Pons (tissue), 1 donor: ENCODE measurements at places on chromosomes 3 and 15.

GRCh38 chr3:122754929-122755328 lies 38.7 kb downstream of the HSPBAP1 start:
- peak; percentile 28 for DNase-seq

- no peak for DNase-seq
These were observed 1.7 kb downstream of the SYNM start for GRCh38 chr15:99106417-99107220.

GRCh38 chr3:87359826-87360225 lies 83.4 kb upstream of the POU1F1 start:
- DNase-seq = peak; percentile 6

DNA sequence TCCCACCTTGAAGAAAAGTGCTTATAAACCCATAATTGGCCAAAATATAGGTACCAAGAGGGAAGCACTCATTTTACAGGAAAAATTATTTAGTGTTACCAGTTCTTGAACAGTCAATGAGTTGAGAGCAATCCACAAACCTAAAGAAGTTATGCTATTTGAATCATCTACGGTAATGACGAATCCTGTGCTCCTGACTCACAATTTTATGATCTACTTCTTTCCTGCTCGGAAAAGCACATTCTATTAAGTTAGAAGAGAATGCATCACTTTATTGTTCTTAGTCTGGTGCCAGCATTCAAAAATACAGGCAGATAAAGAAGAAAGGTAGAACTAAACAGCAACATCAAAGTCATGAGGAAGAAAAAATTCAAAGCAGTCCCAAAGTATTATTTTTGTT lies 33.2 kb downstream of the CHRM5 start:
- DNase-seq = no peak

DNA sequence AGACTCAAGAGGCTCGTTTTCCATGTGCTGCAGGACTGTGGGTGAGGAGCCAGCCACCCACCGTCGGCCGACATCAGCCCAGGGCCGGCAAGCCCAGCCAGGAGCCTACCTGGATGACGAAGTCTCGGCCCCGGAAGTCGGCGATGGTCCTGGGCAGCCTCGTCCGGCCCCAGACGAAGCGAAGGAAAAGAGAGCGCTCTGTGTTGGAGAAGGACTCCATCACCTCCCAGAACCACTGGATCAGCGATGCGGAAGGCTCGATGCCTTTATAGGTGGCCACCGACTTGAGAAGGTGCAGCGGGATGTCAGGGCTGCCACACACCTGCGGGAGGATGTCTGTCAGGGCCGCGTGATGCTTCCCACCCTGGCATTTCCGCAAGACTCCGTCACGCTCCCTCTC lies 13.8 kb upstream of the OCA2 start:
- no peak for DNase-seq

- DNase-seq = no peak
These were observed 754.5 kb upstream of the ALCAM start for GRCh38 chr3:104612218-104612617.

DNA sequence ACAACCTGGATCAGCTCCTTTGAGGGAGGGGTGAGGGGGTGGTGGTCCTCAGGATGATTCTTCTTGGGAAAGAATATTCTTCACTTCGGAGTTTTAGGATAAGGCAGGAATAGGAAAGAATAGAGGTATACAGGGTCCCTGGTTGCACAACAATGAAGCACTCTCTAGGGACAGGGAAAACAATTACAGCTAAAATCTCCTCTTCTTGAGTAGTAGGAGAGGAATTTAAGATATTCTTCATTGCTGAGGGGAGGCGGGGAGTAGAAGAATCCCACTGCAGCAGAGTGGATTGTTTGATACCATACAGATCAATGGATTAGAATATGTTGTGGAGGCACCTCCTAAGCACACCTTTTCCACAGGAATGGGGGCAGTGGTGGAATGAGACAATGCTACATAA lies 20.5 kb downstream of the SLC9C1 start:
- no peak for DNase-seq

- peak; percentile 27 for DNase-seq
These were observed 37.3 kb downstream of the USF3 start for GRCh38 chr3:113659101-113659541.

DNA sequence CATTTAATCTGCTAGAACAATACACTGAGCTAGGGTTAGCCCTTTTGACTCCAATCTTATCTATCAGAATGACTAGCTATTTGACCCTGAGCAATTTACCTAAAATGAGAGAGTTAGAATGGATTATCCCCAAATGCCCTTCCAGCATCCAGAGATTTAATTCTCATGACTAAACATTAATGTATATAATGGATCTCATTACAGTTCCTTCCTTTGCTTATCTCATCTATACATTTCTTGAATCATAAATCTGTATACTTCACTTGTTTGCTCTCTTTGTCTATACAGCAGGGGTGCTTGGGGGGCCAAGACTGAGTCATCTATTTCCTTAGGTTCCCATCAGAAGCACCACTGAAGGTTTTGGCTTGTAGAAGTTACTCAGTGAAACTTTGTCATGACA lies 565.8 kb downstream of the IGSF11 start:
- DNase-seq = no peak

GRCh38 chr3:124202754-124203153 lies 210.8 kb upstream of the ROPN1 start:
- DNase-seq = peak; percentile 47

DNA sequence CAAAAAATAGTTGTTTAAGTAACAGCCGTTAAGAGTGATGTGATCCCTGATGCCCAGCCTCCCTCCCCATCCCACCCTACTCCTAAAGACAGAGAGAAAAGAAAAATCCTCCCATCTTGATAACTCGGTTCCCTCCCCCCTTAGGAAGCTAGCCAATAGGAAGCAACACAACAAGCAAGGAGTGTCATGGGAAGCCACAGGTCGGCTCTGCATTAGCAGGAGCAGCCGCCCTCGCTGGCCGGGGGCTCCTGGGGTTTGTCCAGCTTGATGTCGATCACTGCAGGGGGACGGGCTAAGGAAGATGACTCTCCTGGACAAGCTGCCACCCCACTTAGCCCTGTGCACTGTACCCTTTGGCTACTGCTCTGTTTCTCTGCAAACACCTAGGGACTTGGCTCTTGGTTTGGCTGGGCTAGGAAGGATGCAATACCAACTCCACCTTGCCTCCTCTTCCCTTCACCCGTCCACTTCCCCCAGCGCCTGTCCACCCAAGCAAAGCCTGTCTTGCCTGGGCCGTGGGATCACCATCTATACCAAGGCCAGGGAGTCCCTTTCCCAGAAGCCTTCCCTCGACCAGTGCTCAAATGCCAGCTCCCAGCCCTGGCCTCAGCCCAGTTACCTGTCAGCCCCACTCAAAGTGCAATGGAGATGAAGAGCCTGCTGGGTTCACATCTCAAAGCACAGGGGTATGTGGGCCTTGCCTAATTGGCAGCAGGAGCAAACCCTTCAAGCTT lies 23.1 kb downstream of the SRPRB start:
- no peak for DNase-seq

GRCh38 chr3:123447749-123448517 lies 957 bp downstream of the ADCY5 start:
- no peak for DNase-seq

GRCh38 chr3:65810302-65810701 lies 228.4 kb downstream of the MAGI1 start:
- no peak for DNase-seq

GRCh38 chr3:124636863-124637296 lies 93.4 kb upstream of the UMPS start:
- no peak for DNase-seq

GRCh38 chr15:31298707-31299172 lies 27.9 kb upstream of the KLF13 start:
- DNase-seq = no peak

DNA sequence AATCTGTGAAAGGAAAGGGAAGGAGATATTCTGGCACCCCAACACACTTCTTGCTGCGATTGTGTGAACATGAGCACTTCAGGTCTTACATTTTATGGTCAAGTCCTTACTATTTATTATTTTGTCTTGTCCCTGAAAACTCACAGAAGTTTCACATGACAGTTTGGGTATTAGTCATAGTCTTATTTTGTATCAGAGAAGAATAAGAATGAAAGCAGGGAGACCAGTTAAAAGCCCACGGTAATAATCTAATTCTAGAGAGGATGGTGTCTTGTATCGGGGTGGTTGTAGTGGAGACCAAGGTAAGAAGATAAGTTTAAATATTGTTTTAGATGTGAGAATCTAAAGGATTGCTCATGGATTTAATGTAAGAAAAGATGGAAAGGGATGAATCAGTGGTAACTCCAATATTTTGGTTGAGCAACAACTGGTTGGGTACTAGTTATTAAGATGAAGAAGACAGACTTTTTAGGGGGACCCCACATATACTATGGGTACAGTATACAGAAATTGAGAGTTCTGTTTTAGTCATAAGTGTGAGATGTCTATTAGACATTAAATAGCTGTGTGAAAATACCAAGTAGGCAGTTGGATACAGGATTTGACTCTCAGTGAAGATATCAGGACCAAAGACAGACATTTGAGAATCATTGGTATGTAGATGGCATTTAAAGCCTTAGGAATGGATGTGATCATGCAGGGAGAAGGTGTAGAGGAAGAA lies 227.6 kb downstream of the MFSD1 start:
- no peak for DNase-seq

DNA sequence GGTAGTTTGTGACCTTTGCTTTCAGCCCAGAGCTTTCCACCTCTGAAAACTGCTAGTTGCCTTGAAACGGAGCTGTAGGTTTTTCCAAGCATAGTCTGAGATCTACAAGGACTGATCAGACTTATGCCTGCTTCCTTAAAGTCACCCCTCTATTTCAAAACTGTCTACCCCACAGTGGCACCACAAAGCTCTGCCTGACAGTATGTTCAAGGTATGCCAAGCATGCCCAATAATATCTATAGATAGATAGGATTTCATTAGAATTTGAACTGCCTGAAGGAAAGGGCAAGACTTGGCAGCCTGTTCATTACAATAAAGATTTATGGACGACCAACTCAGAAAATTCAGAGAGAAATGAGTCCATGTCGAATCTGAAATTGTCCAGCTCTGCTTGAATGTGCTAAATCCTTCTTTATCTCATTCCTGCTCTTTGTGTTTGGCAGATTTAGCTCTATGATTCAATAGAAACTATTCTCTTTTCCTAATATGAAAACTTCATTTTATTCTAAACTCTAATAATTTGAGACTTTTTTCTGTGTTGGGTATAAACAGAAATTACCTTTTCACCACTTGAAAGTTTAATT lies 227.6 kb upstream of the TBC1D5 start:
- no peak for DNase-seq

DNA sequence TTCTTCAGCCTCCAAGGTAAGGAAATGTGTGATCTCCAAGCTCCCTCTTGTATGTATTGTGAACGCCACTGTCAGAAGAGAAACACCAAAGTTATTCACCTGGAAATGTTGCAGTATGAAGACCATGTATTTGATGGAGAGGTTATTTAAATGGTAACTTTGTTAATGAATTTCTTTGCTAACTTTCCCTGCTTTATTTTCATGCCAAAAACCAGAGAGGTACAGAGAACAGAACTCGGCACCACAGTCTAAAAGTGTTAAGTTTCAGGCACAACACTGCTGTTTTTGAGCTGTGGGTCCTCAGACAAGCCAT lies 73.1 kb upstream of the TNFSF10 start:
- DNase-seq = no peak

DNA sequence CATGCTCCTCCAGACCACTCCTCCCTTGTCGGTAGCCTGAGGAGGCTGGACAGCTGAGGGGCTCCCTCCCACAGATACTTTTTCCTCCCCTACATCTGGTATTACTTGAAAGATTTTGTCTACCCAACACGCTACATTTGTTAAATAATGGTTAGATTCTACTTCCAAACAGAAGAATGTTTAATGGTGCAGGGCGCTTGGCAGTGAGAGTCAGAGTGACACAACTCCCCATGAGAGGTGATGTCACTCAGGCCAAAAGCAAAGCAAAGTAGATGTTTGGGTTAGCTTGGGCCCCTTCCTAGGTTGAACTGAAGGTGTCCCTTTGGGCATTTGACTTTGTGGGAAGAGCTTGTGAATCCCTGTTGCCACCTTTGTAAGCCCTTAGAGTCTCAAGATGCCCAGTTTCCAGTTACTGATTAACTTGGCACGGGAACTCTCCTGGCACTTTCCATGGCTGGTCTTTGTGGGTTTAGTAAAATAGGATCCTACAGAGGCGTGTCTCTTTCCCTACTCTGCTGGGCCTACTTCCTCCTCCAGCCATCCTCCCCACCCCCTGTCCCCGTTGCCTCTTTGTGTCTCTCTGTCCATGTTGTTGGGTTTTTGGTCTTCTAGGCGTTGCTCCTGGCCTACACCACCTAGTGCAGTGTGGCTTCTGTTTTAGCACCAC lies 5.6 kb downstream of the LIMD1 start:
- no peak for DNase-seq

GRCh38 chr3:38721207-38721772 lies 71.8 kb upstream of the SCN5A start:
- no peak for DNase-seq

DNA sequence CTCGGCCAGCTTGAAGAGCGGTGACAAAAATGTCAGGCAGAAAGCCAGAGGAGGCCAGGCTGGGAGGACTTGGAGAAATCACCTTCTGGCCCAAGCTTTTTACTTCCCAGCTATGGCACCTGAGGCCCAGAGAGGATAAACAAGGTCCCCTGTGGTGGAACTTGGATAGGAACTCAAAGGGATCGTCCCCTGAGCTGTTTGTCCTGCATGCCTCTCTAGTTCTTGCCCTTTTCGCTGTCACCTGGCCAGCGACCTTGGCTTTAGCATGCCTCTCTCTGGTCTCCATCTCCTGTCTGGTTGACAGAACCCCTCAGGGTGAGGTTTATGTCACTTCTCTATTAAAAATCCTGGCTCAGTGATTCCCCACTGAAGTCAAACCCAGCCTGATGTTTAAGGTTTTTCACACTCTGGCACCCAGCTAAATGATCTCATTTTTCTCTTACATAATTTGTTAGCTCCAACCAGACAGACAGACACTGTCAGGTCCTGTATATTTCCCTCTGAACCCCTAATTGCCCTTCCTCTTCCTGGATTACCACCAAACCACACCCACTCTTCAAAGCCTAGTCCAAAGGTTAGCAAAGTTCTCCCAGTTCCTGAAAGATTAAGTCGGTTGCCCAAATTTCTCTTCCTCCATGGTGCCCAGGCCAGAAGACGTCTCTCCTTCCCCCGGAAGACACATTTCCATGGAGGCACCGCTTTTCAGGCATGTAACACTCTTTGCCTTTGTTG lies 169.1 kb downstream of the FAM43A start:
- DNase-seq = no peak

DNA sequence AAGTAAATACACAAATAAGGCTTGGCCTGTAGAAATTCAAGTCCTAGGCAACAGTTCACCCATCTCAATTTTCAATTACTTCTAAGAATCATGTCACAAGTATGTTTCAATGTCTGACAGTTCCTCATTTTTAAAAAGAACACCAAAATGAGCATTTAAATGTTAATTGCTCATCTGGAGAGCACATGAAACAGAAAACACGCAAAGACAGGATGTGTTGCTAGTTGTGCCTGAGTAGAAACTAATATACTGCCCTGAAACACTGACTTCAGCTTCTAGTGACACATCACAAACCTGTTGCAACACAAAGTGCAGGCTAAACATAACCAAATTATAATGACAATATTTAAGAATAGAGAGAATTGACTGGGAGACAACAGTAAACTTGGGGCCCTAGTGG lies 167.3 kb upstream of the THBS1 start:
- DNase-seq = no peak

GRCh38 chr3:28124882-28125281 lies 116.5 kb upstream of the CMC1 start:
- DNase-seq = no peak
